ENCODE measurements at places on chromosomes 1 and 21.
A peak's percentile ranks its signal among the peaks of the same experiment; 100 is the strongest.

GRCh38 chr1:15243275-15244043 is 3.6 kb upstream of the FHAD1 start:
- DNase-seq, result no peak

GRCh38 chr1:4596486-4596885 is 57.9 kb upstream of the AJAP1 start:
- DNase-seq, result no peak

- DNase-seq, result no peak
These were observed 40.5 kb upstream of the RBBP5 start for GRCh38 chr1:205162301-205162700.

GRCh38 chr1:112674986-112675727 is 698 bp downstream of the MOV10 start:
- DNase-seq, result no peak

- no peak for DNase-seq
These were observed 61.2 kb downstream of the DISP3 start for GRCh38 chr1:11539850-11540772.

GRCh38 chr21:24123785-24124184 is 1483.5 kb downstream of the MRPL39 start:
- DNase-seq, result no peak

GRCh38 chr1:174786760-174787159 is 213.0 kb upstream of the CACYBP start:
- DNase-seq, result no peak

DNA sequence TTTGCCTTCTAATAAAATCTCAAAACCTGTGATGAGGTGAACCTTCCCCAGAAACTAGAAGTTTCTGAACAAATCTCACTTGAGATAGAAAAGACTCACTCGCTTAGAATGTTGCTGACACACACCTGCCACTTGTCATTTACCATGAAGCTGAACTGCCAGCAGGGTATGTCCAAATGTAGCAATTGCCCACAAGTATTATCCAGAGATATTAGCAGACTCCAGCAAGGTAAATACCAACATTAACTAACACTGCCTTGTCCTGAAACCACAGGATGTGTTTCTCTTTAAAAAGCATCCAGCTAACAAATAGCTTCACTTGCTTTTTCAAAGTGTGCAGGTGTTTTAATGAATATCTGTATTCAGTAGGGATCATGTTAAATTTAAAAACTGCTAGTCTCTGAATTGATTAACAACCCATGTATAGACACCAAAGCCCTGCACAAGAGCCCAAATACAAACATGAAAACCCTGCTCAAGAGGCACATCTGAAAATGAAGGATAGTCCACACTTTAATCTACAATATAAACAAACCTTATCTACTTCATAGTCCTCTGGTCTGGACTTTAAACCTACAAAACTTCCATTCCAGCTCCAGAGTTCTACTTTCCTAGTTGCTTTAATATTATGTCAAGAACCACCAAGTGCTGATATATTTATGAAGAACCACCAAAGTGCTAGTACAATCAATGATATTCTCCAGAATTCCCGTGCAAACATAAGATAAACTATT is 19.3 kb downstream of the KRTAP8-1 start:
- no peak for DNase-seq

- DNase-seq, result no peak
These were observed 44.2 kb downstream of the WDR64 start for GRCh38 chr1:241696172-241696814.

- no peak for DNase-seq
These were observed 12.0 kb downstream of the SMG7 start for GRCh38 chr1:183484254-183484653.

- DNase-seq, result no peak
These were observed 383.8 kb downstream of the DSCAM start for GRCh38 chr21:40463176-40463575.

- DNase-seq, result no peak
These were observed 21.1 kb downstream of the TTC13 start for GRCh38 chr1:230957580-230957989.

- no peak for DNase-seq
These were observed 207.5 kb upstream of the SAMSN1 start for GRCh38 chr21:14753466-14754258.

DNA sequence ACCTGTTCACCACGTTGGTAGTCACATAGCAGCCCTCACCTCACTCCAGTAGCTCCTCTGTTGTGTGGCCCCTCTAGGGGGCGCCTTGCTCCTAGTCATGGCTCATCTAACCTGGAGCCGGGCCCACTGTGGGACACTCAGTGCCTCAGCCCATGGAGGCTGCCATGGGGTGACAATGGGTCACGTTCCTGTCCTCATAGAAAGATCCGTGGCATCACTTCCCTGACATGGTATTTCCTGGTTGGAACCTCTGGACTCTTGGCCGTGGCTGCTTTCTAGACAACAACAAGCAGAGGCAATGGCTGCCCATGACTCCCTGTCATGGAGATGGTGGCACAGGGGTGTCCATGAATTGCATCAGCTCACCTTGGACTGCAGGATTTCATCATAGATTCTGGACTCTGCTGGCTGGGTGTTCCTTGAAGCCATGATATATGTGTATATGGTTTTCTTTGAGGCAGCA is 27.5 kb upstream of the SLAMF6 start:
- no peak for DNase-seq

GRCh38 chr1:92464588-92465255 is 22.0 kb downstream of the GFI1 start:
- no peak for DNase-seq

GRCh38 chr1:69388044-69388443 is 179.7 kb upstream of the LRRC7 start:
- DNase-seq, result no peak

DNA sequence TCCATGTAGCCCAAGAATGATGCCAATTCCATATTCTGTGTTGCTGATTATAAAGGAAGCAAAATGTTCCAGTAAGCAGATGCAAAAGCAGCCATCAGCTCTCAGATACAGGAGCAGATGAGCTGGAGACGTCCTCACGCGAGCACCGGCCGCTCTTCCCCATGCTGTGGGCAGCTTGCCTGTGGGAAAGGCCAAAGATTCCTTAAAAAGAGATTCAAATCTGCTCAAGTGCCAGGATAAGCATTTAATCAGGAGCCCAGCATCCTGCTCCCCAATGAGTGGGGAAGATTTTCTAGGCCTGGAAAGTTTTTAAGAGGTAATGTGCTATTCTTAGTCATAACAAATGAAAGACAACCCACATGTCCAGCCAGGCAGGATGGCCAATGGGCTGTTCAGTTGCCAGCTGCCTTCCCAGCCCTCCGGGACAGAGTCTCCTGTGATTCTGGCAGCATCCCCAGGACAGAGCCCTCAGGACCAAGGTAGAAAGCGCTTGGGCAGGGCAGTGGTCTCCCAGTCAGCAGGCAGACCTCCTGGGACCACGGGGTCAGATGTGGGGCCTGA is 108.2 kb upstream of the TMPRSS2 start:
- no peak for DNase-seq

- no peak for DNase-seq
These were observed 39.8 kb downstream of the WDR4 start for GRCh38 chr21:42839271-42840231.

DNA sequence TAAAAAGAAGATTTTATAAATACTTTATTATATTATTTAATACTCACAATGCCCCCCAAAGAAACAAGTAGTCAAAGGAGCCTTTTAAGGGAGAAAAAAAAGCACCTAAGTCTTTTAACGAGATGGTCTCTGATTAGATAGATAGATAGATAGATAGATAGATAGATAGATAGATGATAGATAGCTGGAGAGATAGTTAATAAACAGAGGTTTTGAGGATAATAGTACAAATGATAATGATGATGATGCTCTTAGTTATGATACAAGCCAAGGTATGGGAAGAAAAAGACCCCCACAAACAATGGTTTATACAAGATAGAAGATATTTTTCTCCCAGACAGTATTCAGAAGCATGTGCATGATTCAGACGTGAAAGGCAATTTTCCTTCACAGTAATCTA is 14.6 kb upstream of the EDEM3 start:
- DNase-seq, result no peak

- no peak for DNase-seq
These were observed 56.0 kb upstream of the CNIH3 start for GRCh38 chr1:224559981-224560728.

DNA sequence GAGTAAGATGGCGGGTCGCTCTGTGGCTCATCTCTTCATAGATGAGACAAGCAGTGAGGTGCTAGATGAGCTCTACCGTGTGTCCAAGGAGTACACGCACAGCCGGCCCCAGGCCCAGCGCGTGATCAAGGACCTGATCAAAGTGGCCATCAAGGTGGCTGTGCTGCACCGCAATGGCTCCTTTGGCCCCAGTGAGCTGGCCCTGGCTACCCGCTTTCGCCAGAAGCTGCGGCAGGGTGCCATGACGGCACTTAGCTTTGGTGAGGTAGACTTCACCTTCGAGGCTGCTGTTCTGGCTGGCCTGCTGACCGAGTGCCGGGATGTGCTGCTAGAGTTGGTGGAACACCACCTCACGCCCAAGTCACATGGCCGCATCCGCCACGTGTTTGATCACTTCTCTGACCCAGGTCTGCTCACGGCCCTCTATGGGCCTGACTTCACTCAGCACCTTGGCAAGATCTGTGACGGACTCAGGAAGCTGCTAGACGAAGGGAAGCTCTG is 2.4 kb downstream of the TNFAIP8L2 start:
- DNase-seq, result no peak

DNA sequence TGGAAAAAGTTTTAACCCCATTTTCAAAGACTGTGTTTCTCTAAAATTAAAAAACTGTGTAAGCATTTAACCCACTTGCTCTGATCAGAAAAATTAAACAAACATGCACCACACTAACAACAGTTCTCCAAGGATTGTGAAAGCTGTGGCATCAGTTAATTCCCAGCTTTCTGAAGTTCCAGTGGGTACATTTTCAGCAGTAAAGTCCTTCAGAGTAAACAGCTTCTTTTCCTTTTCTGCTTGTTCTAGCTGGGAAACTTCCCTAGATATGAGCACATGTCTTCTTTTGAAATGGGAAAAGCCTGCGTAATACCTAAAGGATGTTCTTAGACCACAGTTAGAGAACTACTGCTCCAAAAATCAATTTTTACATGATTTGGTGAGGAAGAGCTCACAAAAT is 11.1 kb downstream of the PRRX1 start:
- DNase-seq, result no peak

DNA sequence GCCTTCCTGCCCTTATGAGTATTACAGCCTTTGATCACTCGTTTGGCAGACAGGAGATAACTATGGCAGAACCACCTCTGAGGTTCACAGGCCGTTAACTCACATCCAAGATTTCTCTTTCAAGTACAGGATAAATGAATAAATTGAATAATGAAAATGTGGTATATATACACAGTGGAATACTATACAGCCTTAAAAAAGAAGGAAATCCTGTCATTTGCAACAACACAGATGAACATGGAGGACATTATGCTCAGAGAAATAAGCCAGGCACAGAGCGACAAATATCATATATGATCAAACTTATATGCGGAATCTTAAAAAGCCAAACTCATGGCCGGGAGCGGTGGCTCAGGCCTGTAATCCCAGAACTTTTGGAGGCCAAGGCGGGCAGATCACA is 32.6 kb downstream of the TGFBR3 start:
- DNase-seq, result no peak

GRCh38 chr1:145891143-145891542 is 5.5 kb upstream of the ANKRD35 start:
- DNase-seq, result peak; percentile 72

DNA sequence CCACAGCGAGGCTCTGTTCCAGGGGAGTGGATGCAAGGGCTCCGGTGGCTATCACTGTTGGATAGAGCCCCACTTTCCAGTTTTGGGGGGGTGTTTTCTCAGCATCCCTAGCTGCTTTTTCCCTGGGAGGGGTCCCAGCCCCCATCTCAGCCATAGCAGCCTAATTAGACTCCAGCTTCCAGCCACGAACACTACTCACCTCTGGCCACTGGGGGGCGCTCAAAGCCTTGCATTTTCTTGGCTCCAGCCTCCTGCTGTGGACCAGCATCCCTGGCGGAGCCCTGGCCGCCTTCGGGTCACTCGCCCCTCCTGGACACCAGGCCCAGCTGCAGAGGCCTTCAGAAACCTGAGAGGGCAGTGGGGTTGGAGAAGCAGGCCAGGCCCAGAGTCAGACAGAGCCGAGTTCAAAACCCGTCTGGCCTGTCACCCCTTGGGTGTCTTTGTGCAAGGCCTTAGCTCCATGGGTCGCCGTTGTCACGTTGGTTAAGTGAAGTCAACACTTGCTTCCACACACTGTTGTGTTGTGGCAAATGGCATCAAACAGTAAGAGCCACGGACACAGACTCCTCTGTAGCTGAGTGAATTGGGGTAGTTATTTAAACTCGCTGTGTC is 93.5 kb upstream of the ACTL8 start:
- DNase-seq, result peak; percentile 60

DNA sequence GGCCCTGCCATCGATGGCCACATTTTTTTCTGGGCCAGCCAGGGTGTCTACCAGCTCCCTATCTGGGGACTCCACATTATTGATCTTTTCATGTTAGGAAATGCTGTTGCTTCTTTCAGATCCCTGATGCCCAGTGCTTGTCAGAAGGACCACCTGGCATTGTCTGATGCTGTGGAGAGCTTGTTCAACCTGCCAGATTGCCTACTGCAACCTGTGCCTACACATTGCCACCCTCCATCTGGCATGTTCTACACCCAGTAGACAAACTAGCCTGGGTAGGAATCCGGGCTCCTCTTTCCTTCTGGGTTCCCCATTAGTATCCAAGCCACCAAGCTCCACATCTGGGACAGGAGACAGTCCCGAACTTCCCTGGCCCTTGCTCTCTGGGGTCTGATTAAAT is 274.0 kb upstream of the KIAA0040 start:
- no peak for DNase-seq

GRCh38 chr1:15524283-15525049 is 451 bp upstream of the CASP9 start:
- DNase-seq, result peak; percentile 98

GRCh38 chr1:87961992-87962391 is 633.3 kb downstream of the LMO4 start:
- no peak for DNase-seq

- no peak for DNase-seq
These were observed 63.5 kb downstream of the SKI start for GRCh38 chr1:2291577-2291976.

GRCh38 chr1:238343852-238344251 is 453.1 kb upstream of the ZP4 start:
- DNase-seq, result no peak

GRCh38 chr1:117646956-117647355 is 41.1 kb downstream of the TENT5C start:
- DNase-seq, result no peak

GRCh38 chr1:100921110-100921706 is 25.3 kb downstream of the SLC30A7 start:
- no peak for DNase-seq

DNA sequence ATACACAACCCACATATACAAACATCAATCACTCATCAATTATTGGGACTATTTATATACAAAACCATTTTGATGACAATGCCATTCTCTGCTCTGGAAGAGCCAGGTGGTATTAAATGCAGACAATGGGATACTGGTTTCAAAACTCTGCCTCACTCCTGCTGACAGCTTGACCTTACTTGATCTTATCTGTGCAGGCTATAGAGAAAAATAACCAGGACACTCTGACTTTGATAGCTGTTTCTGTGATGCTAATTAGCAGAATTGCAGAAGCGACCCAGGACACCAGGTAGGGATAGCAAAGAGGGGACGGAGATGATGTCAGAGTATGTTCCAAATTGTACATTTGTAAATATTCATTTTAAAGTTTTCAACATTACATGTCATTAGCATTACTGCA is 89.5 kb downstream of the OLFM3 start:
- no peak for DNase-seq

All from T47D (cell line).